NCI-H187 (cell line): ENCODE measurements at places on chromosomes 1 and 21.

- DNase-seq = no peak
These were observed 84.4 kb upstream of the HOOK1 start for GRCh38 chr1:59730302-59730701.

DNA sequence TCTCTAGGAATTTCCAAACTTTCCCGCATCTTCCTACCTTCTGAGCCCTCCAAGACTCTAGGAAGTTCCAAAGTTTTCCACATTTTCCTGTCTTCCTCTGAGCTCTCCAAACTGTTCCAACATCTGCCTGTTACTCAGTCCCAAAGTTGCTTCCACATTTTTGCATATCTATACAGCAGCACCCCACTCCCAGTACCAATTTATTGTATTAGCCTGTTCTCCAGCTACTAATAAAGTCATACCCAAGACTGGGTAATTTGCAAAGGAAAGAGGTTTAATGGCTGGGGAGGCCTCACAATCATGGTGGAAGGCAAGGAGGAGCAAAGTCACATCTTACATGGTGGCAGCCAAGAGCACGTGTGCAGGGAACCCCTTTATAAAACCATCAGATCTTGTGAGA is 82.9 kb upstream of the DSCAM start:
- no peak for DNase-seq

DNA sequence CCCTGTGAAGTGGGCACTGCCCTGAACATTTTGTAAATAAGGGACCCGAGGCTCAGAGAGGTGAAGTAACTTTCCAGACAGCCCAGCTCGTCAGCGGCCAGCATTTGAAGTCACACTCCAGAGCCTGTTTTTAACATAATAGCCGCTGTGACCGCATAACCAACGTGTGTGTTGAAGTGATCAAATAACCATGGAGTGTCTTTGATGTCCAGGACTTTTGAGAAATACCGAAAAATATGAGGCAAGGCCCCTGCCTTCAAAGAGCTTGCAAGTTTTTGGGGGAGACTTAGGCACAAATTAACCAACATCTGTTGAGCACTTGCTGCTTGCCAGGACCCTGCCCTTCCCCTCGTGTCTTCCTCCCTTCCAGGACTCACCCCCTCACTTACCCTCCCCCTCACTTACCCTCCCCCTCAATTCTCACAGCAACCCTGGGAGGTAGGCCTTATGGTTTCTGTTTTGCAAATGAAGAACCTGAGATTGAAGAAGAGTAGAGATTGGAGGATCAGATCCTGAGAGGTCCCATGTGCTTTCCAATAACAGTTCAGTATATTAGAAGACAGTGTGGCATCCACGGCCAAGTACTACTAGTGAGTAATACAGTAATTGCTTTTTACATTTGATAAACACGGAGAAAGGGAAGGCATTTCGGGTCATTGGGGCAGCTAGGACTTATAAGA is 1.3 kb upstream of the SLC16A1 start:
- DNase-seq = no peak

DNA sequence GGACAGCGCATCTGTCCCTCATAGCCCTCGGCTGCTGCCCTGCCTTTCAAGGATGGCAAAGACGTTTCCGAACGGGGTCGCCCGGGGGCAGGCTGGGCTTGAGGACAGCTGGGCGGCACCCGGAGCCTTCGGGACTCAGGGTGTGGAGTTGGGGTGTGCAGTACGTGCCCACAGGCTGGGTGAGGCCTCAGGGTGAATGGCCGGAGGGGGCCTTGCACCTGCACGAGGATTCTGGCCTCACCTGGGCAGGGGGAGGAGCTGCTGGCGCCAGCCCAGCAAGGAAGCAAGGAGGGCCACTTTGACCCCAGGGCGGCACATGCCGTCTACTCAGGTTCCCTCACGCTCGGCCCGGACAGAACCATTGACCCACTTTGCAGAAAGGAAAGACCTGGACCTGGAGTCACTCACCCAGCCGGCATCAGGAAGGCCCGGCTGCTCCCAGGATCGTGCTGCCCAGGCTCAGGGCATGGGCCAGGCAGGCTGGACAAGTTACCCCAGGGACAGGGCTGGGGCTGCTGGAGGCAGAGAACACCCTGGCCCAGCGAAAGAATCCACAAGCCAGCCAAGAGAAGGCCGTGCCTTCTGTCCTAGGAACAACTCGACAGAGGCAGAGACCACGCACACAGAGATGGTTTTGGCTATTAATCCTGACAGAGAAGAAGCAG is 65.1 kb upstream of the TTC34 start:
- no peak for DNase-seq

GRCh38 chr1:234863551-234863971 is 253.6 kb upstream of the IRF2BP2 start:
- no peak for DNase-seq

- no peak for DNase-seq
These were observed 30.4 kb upstream of the ZFYVE9 start for GRCh38 chr1:52111492-52111891.

DNA sequence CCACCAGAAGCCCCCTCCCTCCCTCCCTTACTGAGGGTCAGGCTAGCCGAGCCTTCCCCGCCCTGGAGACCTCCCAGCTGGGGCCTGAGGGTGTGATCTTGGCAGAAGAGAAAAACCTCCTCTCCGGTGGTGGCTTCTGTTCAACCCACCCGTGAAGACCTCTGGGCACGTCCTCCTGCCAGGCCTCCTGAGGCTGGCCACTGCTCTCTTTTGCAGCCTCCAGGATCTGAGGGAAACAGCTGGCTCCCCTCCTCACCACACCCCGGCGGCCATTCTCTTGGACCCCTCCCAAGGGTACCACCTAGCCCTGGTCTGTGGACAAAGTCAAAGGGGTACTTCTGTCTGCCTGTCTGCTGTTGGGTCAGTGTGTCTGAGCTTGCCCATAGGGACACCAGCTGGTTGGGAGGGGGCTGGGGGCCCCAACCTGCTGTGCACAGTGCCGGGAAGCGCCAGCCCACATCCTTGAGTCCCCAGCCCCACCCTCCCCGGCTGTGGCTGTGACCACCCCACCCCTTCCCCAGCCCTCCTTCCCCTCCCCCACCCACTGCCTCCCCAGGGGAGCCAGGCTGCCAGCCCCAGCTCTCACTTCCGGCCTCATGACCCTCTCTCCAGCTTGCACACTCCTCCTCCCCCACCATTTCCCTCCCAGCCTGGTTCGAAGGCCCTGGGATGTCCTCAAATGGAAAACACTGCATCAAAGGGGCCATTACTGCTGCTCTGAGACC is 48.1 kb downstream of the AHDC1 start:
- no peak for DNase-seq

DNA sequence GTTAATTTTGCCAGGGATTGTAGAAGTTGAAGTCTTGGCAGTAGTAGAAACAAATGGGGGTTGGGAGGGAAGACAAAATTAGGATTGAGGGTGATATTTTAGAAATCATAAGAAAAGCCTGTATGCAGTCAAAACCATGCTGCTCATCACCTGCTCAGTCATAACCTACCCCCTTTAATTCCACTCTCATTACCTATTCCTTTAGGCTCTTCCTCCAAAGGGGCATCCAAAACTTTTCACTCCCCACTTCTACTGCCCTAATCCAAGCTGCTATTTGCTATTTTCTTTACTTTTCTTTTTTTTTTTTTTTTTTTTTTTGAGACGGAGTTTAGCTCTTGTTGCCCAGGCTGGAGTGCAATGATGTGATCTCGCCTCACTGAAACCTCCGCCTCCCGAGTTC is 11.5 kb downstream of the H3-3A start:
- no peak for DNase-seq

DNA sequence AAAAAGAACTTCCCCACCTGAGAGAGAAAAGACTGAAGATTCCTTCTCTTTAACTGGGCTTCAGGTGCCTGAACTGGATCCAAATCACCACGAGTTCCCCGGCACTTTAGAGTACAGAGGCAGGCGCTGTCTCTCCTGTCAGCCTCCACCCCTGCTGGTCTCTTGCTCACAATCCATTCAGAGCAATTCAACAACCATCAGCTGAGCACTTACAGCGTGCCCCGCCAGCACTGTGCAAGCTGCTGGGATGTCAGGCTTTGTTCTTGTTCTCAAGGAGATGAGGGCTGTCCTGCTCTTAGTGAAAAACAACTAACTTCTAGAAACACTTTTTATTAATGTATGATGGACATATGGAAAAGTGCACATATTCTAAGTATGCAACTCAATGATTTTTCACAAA is 68.7 kb upstream of the VAMP3 start:
- DNase-seq = no peak

- DNase-seq = no peak
These were observed 664 bp downstream of the FAM89A start for GRCh38 chr1:231039161-231040018.

DNA sequence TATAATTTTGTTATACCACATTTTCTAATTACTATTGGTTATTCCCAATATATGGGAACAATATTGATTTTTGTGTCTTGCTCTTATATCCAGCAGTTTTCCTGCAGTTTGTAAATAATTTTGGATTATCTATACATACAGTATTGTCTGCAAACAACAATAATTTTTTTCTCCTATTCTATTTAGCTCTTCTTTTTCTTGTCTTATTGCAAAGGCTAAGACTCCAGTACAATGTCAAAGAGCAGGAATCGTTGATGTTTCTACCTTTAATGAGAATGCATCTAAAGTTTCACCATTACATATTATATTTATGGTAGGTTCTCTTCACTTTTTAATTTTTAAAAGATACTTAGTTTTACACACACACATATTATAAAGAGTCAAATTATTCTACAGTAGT is 4.1 kb upstream of the AVPR1B start:
- no peak for DNase-seq

- no peak for DNase-seq
These were observed 29.4 kb downstream of the VAV3 start for GRCh38 chr1:107935396-107936064.

DNA sequence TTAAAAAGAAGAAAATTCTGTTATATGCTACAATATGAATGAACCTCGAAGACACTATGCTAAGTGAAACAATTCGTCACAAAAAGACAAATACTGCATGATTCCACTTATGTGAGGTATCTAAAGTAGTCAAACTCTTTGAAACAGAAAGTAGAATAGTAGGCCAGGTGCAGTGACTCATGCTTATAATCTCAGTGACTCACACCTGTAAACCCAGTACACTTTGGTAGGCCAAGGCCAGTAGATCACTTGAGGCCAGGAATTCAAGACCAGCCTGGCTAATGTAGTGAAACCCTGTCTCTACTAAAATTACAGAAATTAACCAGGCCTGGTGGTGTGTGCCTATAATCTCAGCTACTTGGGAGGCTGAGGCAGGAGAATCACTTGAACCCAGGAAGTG is 25.7 kb downstream of the EPHA10 start:
- no peak for DNase-seq

- DNase-seq = no peak
These were observed 4.5 kb downstream of the CFHR3 start for GRCh38 chr1:196779093-196779492.

- DNase-seq = no peak
These were observed 4.6 kb upstream of the FOXE3 start for GRCh38 chr1:47411436-47411835.

- DNase-seq = no peak
These were observed 155.0 kb downstream of the SETD4 start for GRCh38 chr21:35905096-35905962.

- DNase-seq = peak; percentile 19
These were observed 13.9 kb downstream of the DDX20 start for GRCh38 chr1:111769517-111770146.

- DNase-seq = no peak
These were observed 1.9 kb downstream of the RUSC1 start for GRCh38 chr1:155322571-155322952.

GRCh38 chr21:36147911-36148310 is 8.7 kb upstream of the DOP1B start:
- DNase-seq = no peak

- DNase-seq = no peak
These were observed 25.2 kb upstream of the PLA2G2C start for GRCh38 chr1:20211511-20211931.

GRCh38 chr1:5829414-5829813 is 162.8 kb downstream of the NPHP4 start:
- DNase-seq = no peak

DNA sequence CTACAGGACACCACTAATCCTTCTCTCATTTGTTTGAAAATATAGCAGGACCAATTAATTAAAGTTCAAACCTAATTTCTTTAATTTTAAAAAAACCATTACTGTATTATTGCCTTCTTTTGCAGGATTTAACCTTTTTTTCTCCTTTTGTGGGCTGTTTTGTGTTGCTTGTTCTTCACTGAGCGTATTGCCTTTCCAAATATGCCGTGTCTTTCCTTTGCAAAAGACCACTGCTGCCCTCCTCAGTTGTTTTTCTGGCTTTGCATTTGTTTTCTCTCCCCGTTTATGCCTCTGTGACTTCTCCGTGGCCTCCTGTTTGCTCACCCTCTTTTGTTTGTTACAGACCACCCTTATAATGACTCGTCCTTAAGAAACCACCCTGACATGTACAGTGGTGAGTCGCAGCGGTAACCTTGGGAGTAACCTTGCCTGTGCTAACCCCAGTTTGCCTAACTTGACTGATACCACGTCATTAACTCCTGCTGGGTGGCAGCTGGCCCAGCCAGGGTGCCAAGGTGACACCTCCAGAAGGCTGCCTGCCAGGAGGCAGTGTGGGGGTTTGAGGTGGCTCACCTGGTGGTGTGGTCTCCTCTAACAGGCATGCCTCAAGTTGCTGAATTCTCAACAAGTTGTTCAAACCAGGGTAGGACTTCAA is 81.1 kb upstream of the CNTN2 start:
- DNase-seq = no peak

DNA sequence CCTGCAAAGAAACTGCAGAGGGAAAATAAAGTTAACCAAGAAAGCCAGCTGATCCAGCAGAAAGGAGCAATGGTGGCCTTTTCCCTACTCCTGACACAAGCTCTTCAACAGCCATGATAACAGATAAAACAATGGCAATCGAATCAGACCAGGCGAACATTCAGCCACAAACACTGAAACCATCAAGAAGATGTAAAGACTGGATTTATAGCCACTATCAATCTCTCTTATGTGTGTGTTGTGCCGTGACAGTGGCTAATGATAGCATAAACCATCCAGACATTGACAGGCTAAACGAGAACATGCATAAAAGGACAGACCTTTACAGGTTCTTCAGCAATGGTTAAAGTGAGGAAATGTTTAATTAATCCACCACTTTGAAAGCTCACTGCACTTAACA is 78.1 kb upstream of the RAB4A start:
- DNase-seq = peak; percentile 56

- no peak for DNase-seq
These were observed 56.7 kb downstream of the LACTBL1 start for GRCh38 chr1:22915816-22916470.

- no peak for DNase-seq
These were observed 4.0 kb downstream of the HAO2 start for GRCh38 chr1:119372503-119373086.

- no peak for DNase-seq
These were observed 34.9 kb downstream of the CDC14A start for GRCh38 chr1:100387209-100387608.

DNA sequence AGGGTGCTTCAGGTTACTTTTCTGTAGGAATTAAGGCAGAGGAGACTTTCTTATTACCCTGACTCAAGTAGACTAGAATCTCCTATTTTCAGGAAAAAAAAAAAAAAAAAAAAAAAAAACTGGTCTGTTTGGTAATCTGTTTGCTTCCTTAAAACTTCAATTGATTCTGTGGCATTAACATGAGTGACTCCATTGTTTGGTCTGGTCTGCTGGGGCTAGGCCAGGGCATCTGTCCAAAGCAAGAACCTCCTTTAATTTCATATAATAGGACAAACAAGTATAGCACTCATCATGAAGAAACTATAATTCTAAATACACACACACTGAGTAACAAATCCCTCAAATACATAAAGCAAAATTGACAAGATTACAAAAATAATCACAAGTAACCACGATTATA is 32.9 kb upstream of the LRRC7 start:
- DNase-seq = no peak

- no peak for DNase-seq
These were observed 856.6 kb downstream of the PLA2G4A start for GRCh38 chr1:187685333-187685732.
